ENCODE measurements at places on chromosomes 7 and 10.

GRCh38 chr10:62647375-62648092 lies 157.0 kb upstream of the ADO start:
- DNase-seq = no peak

- peak; percentile 96 for DNase-seq
Measured at GRCh38 chr7:92528188-92528957, at the start of the genes PEX1 and RBM48. Gene PEX1, minus strand, starts transcription at chr7:92528520. Its CDS starts 85 bp downstream, at chr7:92528435. Gene RBM48, plus strand, starts transcription at chr7:92528795. Its CDS starts 19 bp downstream, at chr7:92528814.

GRCh38 chr10:125226005-125226404 lies 65.6 kb upstream of the CTBP2 start:
- no peak for DNase-seq

- no peak for DNase-seq
Measured at GRCh38 chr7:128963327-128963757, 25.6 kb downstream of the IRF5 start.

DNA sequence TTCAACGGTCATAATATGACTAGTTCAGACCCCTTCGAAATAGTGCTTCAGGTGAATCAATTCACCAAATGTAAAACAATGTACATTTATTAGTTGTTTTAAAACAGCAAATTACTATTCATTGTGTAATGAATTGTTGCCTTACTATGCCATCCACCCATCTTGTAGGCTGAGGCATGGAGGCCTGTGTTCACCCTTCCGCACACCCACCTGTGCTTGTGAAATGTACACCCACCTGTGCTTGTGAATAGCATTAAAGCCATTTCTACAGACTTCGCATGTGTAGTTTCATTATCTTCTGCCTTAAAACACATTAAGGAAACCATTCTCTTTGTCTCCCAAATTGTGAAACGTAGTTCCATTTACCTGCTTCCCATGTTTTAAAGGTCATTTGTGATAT lies 16.8 kb downstream of the CLRN3 start:
- no peak for DNase-seq

- no peak for DNase-seq
Measured at GRCh38 chr7:142908921-142909890, 23.7 kb upstream of the TRPV6 start.

GRCh38 chr7:33837356-33837851 lies 67.9 kb upstream of the BMPER start:
- no peak for DNase-seq

GRCh38 chr7:26667514-26668133 lies 196.8 kb downstream of the SKAP2 start:
- DNase-seq = peak; percentile 74

GRCh38 chr7:122881324-122881723 lies 4.9 kb downstream of the CADPS2 start:
- DNase-seq = no peak

DNA sequence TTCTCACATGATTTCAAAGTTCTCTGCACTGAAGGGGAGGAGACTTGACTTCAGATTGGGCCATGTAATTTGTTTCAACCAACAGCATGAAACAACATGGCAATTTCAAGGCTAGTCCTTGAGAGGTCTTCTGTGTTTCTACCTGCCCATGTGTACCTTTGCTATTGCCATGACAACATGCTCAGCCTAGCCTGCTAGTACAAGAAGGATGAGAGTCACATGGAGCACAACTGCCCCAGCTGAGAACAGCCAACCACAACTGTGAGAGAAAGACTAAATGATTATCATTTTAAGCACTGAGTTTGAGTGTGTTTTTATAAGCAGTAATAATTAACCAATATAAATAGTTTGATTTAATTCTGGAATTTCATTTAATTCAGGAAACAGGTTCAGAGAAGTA lies 41.9 kb downstream of the ANKMY2 start:
- no peak for DNase-seq

GRCh38 chr10:133373174-133374090 lies at the start of gene ECHS1:
Gene ECHS1, minus strand, starts transcription at chr10:133373354. Its CDS starts 21 bp downstream, at chr10:133373333.
- peak; percentile 67 for DNase-seq

GRCh38 chr7:92645114-92646061 lies 55.2 kb upstream of the FAM133B start:
- DNase-seq = no peak

Measured in fibroblast of skin of left biceps (primary cell).